Stimulated activated CD4-positive, alpha-beta T cell treated with anti-CD3 and anti-CD28 coated beads, Interleukin-15, amount 100 ng/mL, for 24 hours (primary cell): ENCODE measurements at places on chromosomes 6 and 20.
A peak's percentile ranks its signal among the peaks of the same experiment; 100 is the strongest.

DNA sequence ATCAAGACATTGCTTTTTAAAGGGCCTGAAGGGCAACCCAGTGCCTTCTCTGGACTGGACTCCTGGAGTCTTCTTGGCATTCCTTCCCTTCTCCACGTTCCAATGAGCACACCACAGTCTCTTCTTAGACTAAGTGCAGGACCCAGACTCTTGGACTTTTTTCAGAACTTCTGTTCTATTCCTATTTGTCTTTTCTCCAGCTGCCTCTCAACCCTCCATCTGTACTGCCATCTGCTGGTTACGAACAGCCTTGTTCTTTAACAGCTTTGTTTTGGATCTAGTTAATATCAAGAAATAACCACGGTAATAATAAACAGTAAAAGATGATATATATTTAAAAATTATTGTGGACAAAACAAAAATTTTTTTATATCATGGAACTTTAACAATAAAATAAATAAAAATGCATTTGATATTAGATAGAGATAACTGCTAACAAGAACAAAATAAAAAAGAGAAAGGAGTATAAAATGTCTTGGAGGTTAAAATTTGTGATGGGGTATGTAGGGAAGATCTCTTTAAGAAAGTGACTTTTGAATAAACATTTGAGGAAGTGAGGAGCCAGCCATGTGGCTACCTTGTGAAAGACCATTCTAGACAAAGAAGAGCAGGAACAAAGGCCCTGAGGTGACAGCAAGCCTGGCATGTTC, 105.1 kb upstream of the HCRTR2 start:
- peak; percentile 1 for DNase-seq

- DNase-seq: no peak
These were observed 404.5 kb downstream of the PHF3 start for GRCh38 chr6:64040113-64040512.

DNA sequence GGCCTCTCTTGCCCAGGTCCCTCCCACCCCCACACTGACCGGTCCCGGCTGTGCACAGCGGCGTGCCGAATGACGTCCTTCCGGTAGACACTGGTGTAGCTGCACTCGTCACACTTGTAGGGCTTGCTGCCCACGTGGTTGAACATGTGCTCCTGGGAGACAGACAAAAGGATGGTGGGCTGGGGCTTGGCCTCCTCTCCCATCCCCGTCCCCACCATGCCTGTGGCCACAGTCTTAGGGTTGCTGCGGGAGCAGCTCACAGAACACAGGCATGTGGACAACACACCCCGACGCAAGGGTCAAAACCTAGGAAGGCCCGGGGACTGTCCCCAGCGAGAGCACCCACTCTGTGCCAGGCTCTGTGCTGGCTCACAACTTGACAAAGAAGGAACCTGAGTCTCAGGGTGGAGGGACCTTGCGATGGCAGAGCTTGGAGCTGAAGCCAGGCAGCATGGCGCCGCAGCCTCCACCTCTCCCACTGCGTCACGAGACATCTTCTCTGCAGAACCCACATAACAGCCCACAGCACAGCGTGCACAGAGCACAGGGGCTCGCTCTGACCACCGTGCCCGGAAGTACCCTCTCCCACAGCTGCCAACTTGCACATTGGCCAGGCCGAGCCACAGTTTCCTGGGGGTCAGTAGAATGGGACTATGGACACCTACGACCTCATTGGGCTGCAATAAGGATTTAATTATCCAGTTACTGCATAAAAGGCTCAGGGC, 9.8 kb downstream of the ZNF335 start:
- no peak for DNase-seq

GRCh38 chr6:118864341-118865099, 29.4 kb upstream of the ASF1A start:
- DNase-seq: no peak

DNA sequence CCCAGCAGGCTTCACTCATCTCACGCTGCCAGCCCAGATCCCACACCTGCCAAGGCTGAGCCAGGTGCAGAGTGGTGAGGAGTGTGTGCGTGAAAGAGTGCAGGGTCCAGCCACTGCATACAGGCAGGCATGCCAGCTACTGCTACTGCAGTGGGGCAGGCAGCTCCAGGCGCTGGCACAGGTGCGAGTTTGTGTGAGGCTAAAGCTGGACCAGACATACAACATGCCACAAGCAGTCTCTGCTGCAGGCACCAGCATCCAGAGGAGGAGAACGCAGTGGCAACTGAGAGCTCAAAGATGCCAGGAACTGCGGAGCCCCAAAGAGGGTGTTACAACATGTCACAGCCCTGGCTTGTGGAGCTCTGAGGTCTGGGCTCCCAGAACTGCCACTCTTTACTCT, 149.8 kb downstream of the EYS start:
- DNase-seq: no peak

GRCh38 chr20:36030149-36030548, 61.8 kb downstream of the CNBD2 start:
- DNase-seq: no peak

DNA sequence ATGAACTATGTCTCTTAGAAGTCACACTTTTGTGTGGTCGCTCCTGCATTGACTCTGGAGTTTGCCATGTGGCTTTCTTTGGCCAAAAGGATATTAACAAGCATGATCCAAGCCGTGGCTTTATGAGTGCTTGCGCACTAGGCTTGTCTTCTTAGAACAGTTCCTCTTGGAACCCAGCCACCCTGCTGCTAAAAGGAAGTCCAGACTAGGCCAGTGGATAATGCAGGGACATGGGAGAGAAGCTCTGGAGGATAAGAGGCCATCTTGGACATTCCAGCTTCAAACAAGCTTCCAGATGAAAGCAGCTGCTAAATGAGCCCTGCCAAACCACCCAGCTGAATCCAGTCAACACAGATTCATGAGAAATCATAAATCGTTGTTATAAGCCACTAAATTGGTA, 346.4 kb downstream of the CDC5L start:
- DNase-seq: no peak

- DNase-seq: no peak
These were observed 18.7 kb upstream of the TRPC4AP start for GRCh38 chr20:35111141-35111888.

- DNase-seq: no peak
These were observed 2.6 kb downstream of the BNIP5 start for GRCh38 chr6:36333931-36334725.

GRCh38 chr20:20668639-20669038, 43.8 kb downstream of the RALGAPA2 start:
- no peak for DNase-seq

GRCh38 chr6:170355661-170356060, 49.1 kb downstream of the FAM120B start:
- no peak for DNase-seq

GRCh38 chr6:25553502-25553901, 98.5 kb upstream of the SCGN start:
- DNase-seq: no peak

DNA sequence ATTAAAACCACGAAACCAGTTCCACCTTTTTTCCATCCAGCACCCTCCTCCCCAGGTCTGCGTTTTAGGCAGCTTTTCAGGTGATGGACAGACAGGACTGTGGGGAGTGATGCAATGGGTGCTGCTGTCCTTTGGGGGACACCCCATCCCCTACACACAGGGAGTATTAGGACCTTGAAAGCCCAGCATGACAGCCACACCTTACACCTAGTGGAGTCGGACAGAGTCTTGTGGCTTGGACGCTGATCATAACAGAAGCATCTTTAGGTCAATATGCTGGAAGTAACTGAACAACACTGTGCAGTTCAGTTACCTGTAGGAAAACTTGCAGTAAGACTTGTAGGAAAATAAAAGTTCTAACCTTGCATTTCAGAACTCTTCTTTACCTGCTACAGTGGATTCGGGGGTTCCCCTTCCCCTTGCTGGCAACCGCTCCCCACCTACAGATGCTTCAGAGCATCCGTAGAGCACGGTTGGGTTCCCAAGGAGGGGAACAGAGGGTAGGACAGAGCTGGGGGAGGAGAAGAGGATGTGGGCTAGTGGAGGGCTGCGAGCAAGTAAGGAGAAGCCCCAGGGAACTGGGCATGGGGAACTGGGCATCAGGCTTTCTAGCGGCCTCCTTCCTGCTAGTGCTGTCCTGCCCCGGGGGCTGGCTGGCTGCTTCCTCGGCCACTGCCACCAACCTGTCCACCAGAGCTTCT, 31.7 kb downstream of the PLEKHG1 start:
- DNase-seq: peak; percentile 37

DNA sequence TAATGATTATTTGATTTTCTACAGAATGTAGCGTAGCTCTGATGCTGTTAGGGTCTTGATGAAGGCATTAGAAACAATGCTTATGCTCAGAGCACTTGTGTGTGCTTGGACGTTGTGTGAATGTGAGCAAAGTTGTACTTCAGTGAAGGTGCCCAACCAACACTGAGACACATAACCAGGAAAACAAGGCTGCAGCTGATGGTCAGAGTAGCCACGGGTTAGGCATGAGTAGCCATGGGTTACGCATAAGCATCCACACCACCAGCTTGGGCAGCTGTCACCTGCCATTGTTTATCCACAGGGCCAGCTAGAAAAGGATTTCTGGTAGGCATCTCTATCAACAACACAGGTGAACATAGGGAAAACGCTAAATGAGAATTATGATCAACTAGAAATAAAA, 326.6 kb downstream of the NRN1 start:
- no peak for DNase-seq

- DNase-seq: no peak
These were observed 619.5 kb downstream of the PRKN start for GRCh38 chr6:162108041-162108440.

DNA sequence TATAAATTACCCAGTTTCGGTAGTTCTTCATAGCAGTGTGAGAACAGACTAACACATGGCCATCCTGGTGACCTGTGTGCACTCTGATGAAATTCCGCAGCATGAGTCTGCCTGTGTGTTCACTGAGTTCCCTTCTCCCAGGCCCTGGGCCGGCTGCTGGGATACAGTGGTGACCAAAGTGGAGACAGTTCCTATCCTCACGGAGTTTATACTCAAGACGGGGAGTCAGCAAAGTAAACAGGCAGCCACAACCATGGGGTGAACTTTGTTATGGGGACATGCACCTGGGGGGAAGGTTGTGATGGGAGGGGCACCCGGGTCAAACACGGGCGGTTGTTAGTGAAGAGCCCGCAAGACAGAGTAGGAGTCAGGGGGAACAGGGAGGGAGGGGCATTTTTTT, 202.0 kb downstream of the CDH4 start:
- no peak for DNase-seq

GRCh38 chr6:53284901-53285300, 63.8 kb downstream of the ELOVL5 start:
- DNase-seq: peak; percentile 44

DNA sequence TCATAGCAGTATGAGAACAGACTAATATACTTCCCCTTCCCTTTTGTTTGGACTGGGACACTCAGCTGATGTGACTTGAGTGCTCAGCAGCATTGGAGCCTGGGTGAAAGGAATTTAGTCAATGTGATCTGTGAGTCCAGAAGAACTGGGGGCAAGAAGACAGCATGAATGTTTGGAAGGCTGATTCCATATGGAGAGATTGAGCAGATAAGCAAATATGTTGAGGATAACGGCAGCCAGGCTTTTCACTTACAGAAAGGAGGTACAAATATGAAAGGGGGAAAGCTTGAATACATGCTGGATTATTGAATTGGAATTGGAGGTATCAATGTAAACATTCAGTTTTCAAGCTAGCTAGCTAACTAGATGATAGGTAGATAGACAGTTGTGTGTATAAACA, 37.8 kb upstream of the SMAP1 start:
- no peak for DNase-seq

GRCh38 chr6:17397764-17398194, 4.4 kb downstream of the CAP2 start:
- no peak for DNase-seq

- DNase-seq: no peak
These were observed 6.2 kb downstream of the LMBRD1 start for GRCh38 chr6:69790629-69791028.

DNA sequence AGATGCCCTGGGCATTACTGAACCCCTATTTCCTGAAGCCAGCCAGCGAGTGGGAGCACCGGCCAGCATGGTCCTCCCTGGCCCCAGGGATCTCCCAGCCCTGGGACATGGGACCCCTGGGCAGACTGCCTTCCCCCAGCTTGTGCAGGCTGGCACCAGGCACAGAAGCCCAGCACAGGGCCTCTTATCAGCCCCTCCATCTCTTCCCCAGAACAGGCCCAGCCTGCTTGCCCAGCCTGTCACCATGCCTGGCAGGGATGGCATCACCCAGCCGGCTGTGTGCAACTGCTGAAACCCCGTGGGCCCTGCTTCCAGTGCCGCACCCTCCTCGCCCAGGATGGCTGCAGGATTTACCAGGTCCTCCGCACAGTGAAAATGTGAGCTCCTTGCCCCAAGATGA, 6.1 kb upstream of the OSBPL2 start:
- DNase-seq: no peak

GRCh38 chr6:143561105-143561704, 49.7 kb upstream of the FUCA2 start:
- DNase-seq: no peak

DNA sequence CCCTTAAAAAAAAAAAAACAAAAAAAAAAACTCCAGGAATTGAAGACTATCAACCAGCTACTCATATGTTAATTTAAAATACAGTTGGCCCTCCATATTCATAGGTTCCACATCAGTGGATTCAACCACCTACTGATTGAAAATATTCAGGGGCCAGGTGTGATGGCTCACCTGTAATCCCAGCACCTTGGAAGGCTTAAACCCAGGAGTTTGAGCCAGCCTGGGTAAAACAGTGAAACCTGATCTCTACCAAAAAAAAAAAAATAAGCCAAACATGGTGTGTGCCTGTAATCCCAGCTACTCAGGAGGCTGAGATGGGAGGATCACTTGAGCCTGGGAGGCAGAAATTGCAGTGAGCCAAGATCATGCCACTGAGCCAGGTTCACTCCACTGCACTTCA, 72.4 kb upstream of the SMIM8 start:
- DNase-seq: no peak

DNA sequence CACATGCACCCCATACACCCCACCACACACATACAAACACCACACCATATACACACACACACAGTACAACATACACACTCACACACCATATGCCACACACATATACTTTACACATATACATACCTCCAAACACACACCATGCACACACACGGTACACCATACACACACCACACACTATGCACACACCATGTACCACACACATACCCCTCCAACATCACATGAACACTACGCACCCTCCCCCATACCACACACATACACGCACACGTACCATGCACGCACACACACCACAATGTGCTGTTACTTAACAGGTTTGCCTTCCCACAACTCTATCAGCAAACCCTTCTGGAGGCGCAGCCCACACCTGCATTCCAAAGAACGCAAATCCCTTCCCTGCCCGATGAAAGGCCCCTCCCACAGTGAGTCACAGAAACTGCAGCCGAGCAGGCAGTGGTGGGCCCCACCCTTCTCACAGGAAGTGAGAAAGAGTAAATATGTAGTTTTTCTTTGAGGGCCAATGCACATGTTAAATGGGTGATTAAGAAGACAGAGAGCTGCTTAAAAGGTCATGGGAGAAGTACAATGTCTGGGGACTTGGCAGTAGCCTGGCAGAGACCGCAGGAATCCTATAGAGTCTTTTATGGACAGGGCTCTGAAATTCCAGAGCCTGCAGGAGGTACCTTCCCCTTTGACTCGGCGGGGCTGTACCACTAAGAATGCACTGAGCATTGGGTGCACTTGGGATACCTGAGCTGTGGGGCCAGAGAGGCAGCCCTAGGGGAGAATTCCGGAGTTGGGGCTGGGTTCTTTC, 34.1 kb upstream of the EZR start:
- peak; percentile 93 for DNase-seq

GRCh38 chr6:157325069-157325805, 1.9 kb upstream of the TMEM242 start:
- no peak for DNase-seq

GRCh38 chr20:57555457-57556184, 5.3 kb upstream of the PCK1 start:
- DNase-seq: no peak
